ENCODE measurements at places on chromosomes 11 and 22.

- DNase-seq: no peak
Observed at GRCh38 chr22:40571887-40572286, 64.6 kb downstream of the MRTFA start.

DNA sequence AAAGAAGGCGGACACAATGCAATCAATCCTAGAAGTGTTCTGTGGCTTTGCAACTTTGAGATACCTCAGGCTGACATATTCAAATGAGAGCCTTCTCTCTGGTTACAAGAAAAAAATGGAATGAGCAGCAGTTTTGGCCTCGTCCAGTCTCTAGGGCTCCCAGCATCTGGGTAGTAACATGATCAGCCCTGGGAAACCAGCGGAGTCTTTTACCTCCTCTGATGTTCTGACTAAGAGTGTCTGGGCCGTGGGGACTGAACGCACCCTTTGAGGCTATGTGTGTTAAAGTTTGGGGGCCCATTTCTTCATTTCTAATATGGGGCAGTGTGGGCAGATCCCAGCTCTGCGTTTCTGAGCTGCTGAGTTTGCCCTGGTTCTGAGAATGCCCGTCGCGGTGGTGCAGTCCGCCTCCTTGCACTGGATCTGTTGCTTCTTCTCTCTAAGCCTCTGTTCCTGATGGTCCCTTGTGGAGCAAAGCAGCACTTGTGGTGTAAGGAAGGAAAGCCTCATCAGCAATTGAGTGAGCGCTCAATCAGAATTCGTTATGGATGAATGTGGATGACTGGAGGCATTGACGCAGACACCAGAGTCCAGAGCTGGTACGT lies 8.1 kb downstream of the PARVB start:
- DNase-seq: no peak

- DNase-seq: no peak
Observed at GRCh38 chr11:131904756-131905155, 534.3 kb downstream of the NTM start.

GRCh38 chr11:45394294-45395085 lies 108.3 kb upstream of the SYT13 start:
- no peak for DNase-seq

DNA sequence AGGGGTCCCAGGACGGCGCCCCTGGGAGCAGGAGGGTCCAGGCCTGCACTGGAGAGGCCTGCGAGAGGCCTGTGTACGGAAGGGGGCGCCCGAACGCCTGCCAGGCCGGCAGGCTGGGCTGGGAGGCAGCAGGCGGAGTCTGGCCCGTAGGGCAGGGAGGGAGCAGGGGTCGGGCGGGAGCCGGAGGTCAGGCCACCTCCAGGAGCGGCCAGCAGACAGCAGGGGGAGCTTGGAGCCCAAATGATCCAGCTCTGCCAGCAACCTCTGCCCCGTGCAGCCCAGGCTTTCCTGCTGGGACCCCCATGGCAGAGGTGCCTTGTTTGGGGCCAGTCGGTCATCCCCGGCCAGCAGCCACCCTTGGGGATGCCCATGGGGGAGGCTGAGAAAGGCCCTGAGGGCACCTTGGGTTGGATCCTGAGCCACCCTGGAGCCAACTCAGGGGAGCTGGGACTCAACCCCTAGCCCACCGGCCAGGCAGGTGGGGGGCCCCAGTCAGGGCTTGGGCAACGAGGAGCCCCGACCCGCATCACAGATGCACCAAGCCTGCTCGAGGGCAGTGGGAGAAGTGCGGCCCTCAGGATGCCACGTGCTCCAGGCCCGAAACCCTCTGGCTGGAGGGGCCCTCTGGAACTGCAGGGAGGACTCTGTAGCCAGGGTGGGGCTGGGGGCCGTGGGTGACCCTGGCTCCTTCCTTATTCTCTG lies 9.6 kb upstream of the SYT8 start:
- no peak for DNase-seq

GRCh38 chr11:92457250-92457649 lies 232.6 kb downstream of the FAT3 start:
- DNase-seq: no peak

GRCh38 chr22:17368554-17369438 lies 464 bp upstream of the CECR2 start:
- peak; percentile 5 for DNase-seq

DNA sequence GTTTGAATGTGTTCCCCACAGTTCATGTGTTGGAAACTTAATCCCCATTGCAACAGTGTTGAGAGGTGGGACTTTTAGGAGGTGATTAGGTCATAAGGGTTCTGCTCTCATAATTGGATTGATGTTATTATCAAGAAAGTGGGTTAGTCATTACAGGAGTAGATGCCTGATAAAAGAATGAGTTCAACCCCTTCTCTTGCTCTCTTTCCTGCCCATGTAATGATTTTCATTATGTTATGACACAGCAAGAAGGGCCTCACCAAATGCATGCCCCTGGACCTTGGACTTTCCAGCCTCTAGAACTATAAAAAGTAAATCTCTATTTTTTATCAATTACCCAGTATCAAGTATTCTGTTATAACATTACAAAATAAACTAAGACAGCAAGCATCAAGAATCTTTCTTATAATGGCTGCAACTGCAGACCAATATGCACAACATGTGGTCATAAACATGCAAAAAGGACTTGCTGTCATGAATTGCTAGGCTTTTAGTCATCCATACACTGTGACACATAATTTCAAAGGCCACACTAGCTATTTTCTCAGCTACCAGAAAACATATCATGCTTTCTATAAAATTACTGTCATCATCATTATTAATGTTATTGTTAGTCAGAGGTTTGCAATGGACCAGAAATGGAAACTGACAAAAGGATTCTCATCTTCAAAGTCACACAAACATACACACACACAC lies 99.9 kb upstream of the GUCY1A2 start:
- DNase-seq: no peak
